NCI-H2227 treated with DMSO at 0.1 percent for 48 hours (cell line): ENCODE measurements at places on chromosomes 1 and 21.

- DNase-seq: no peak
Measured at GRCh38 chr21:14762734-14763694, 216.9 kb upstream of the SAMSN1 start.

DNA sequence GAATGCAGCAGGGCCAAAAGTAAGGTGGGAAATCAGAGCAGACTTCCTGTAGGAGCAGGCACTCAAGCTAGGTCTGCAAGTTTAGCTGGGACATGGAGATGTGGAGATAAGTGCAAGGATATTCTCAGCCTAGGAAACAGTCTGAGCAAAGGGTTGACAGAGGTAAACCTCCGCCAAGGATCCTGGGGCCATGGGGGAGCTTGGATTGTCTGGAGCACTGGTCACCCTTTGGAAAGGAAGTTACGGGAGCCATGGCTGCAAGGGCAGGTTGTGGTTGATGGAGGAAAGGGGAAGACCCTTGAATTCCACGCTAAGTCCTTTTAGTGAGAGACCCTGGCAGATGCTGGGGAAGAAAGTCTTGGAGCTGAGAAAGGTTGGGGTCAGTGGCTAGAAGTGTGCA, 150.9 kb downstream of the PTPRU start:
- DNase-seq: no peak

DNA sequence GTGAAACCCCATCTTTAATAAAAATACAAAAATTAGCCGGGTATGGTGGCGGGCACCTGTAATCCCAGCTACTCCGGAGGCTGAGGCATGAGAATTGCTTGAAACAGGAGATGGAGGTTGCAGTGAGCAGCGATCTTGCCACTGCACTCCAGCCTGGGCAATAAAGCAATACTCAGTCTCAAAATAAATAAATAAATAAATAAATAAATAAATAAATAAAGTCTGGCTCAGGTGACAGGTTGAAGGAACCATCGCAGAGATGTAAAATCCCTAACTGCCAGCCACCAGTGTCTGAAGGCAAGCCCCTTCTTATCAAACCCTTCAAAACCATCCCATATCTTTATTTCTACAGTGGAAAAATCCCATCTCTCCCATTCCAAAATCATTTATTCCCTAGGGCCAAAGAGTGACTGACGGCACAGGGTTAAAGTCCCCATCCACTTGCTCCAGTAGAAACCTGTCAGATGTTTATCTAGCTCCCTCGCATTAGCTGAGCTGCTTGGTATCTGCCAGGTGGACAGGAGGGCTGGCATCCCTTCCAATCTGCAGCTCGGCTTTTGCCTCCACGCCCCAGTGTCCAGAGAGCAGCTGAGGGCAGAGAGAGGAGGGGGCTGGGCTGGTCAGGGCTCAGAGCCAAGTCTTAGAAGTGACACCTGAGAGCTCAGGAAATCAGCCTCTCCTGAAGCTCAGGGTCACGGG, 5.0 kb downstream of the CSRP1 start:
- no peak for DNase-seq

DNA sequence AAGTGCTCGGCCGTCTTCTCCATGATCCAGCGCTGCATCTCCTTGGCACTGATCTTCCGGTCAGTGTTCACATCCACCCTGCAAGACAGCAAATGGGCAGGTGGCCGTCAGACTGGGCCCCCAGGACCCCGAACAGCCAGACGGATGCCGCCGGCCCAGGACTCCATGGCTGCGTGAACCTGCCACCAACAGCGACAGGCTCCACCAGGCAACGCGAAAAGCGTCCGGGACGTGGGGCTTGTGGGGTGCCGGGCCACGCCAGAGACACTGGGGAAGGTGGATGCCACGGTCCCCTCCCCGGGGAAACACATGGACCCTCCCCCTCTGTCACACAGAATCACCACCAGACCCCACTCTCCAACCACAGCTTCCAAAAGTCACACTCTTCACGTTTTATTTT, 7.9 kb downstream of the SDF4 start:
- DNase-seq: no peak

GRCh38 chr1:61445269-61445825, 279.6 kb downstream of the TM2D1 start:
- DNase-seq: no peak

DNA sequence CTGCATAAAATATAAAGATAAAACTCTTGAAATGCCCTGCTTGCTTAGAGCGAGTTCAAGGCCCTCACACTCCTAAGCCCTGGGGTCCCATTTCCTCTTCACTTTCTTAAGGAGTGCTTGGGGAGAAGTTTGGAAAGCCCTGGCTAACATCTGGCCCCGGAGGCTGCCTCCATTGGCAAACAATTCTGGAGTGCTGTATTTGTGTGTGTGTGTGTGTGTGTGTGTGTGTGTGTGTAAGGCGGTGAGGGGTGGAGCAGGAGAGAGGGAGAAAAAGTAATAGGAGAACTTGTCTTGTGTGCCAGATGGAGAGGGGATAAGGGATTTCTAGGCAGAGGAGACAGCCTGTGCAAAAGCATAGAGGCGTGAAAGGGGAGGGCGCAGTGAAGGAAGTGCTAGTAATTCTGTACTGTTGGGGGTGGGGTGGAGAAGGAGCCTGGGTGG, 578 bp upstream of the TRIM62 start:
- DNase-seq: peak; percentile 71

GRCh38 chr1:109714661-109715372, 2.8 kb downstream of the GSTM5 start:
- no peak for DNase-seq

GRCh38 chr1:230047114-230047865, 19.7 kb upstream of the GALNT2 start:
- DNase-seq: no peak

DNA sequence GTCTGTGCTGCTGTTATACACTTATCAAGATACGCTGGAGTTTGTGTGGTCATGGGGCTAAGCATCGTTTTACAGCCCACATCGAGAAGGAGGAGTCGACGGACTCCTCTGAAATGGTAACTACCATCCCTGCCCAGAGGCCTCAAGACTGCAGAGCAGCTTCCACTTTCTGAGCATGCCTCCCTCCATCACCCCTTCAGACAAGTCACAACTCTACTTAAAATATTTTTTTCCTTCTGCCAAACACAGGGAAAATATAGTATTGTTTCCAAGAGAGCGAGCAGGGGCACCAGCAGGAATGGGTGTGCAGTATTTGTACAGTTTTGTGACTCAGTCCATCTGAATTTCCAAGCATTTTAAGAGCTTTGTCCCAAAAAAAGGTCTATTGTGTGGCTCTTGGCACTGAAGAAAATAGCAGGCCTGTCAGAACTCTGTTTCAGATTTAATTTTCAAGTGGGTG, 14.1 kb downstream of the EVA1C start:
- no peak for DNase-seq

- no peak for DNase-seq
Measured at GRCh38 chr21:21200103-21200938, 202.1 kb downstream of the NCAM2 start.

GRCh38 chr1:61925591-61926298, 183.5 kb downstream of the PATJ start:
- DNase-seq: no peak

GRCh38 chr1:162930976-162931560, 70.1 kb upstream of the CCDC190 start:
- no peak for DNase-seq
